ENCODE measurements at places on chromosomes 12 and 14.

- peak; percentile 55 for DNase-seq
Observed at GRCh38 chr12:6285063-6285477, 25.4 kb upstream of the PLEKHG6 start.

- no peak for DNase-seq
Observed at GRCh38 chr12:5480218-5480937, 48.5 kb downstream of the NTF3 start.

DNA sequence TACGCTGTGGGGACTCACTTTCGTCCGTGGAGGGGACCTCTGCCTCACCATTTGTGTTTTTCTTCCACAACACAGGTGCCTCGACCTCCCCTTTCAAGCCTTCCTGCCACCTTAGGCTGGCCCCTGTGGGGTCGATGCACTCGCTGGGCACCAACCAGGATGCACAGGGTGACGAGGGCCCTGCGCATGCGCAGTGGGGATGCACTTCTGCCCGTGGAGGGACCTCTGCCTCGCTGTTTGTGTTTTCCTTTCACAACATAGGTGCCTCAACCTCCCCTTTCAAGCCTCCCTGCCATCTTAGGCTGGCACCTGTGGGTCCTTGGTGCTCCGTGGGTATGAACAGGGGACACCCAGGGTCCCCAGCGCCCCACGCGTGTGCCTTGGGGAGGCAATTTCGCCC, 356.8 kb downstream of the ALG10 start:
- DNase-seq = no peak

- DNase-seq = no peak
Observed at GRCh38 chr12:44034906-44035305, 199.0 kb downstream of the TMEM117 start.

GRCh38 chr12:90216815-90217214, 508.2 kb upstream of the ATP2B1 start:
- no peak for DNase-seq

GRCh38 chr14:95489214-95490137, 27.0 kb downstream of the SYNE3 start:
- no peak for DNase-seq

GRCh38 chr12:94982456-94982855, 21.0 kb downstream of the NDUFA12 start:
- no peak for DNase-seq

- DNase-seq = no peak
Observed at GRCh38 chr12:26268841-26269561, 73.6 kb downstream of the SSPN start.

- DNase-seq = peak; percentile 78
Observed at GRCh38 chr12:122980183-122981035, at the start of gene ARL6IP4. ARL6IP4 (plus strand) TSS chr12:122980681; CDS start chr12:122981140, 459 bp downstream.

DNA sequence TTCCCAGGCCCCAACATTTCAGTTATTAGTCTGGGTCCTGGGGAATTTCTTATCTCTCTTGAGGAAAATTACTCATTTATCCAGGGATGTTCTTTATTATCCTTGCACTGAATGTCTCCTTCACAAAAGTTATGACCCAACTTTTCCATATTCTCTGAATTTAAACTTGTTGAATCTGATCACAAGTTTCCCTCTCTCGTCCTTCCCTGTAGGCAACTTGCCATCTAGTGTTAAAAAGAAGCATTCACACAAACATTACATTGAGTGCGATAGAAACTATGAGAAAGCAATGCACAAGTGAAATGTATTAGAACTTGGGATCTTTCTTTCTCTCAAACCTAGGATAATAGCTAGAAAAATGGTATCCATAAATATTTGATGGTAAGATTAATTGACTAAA, 608.4 kb downstream of the FSCB start:
- DNase-seq = no peak

DNA sequence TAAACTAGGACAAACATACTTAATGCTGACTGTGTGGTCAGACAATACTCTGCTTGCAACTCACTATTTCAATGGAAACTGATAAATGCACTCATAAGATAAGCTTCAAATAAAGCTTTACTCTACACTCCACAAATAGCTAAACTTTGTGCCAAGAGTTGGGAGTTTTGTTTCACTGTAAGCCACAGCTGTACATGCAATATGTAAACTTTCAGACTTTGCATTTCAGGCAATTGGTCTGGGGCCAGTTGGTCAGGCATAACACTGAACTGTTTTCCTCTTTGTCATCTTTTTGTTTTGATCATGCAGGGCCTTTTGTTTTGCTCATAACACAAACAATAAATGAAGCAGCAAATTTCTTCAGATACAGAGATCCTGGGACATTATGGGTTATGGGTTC, 426.2 kb downstream of the IPO8 start:
- no peak for DNase-seq

DNA sequence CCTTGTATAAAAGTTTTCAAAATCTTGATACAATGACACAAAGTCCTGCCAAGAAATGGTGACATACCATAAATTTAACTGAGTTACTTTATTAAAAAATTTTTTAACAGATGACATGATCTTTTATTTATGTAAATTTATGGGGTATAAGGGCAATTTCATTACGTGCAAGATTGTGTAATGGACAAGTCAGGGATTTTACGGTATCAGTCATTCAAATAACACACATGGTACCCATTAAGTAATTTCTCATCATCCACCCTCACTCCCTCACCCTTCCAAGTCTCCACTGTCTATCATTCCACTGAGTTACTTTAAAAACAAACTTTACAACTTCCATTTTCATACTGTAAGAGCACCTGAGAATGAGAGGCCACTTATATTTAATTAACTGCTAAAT, 37.4 kb downstream of the SPTLC2 start:
- no peak for DNase-seq

DNA sequence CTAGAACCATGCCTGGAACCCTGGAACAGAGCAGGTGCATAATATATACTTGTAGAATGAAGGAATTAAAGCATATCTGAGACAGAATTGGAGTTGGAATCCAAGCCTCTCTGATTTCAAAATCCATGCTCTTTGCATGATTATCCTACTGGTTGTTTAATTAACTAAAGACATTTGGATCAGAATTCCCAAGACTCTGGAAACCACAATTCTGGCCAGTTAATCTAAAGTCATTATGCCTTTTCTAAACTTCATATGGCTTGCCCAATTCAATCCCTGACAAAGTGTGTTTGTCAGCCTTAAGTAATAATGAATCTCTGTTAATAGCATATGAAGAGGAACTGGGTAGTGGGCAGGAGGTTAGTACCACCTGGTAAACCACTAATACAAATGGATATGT, 422.6 kb downstream of the ATP23 start:
- no peak for DNase-seq

DNA sequence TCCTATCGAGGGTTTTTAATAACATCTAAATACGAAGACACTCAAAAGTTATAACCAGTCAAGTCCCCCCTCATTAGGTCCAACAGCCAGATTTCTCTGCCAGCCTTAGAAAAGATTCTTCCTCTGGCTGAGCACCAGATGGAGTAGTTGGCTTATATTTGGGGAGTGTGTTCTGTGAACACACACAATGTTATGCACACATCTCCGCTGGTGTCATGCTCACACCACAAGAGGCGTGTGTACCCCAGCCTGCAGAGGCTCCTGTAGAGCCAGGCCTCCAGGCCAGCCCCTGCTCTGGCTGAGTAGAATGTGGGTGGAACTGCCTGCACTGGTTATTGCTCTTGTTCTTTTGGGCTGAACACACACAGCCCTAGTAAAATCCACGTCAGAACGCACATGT, 64.0 kb downstream of the PIWIL1 start:
- no peak for DNase-seq

- DNase-seq = peak; percentile 43
Observed at GRCh38 chr12:30646821-30647220, 48.8 kb downstream of the IPO8 start.

- no peak for DNase-seq
Observed at GRCh38 chr12:15982071-15982470, 70.9 kb downstream of the DERA start.

DNA sequence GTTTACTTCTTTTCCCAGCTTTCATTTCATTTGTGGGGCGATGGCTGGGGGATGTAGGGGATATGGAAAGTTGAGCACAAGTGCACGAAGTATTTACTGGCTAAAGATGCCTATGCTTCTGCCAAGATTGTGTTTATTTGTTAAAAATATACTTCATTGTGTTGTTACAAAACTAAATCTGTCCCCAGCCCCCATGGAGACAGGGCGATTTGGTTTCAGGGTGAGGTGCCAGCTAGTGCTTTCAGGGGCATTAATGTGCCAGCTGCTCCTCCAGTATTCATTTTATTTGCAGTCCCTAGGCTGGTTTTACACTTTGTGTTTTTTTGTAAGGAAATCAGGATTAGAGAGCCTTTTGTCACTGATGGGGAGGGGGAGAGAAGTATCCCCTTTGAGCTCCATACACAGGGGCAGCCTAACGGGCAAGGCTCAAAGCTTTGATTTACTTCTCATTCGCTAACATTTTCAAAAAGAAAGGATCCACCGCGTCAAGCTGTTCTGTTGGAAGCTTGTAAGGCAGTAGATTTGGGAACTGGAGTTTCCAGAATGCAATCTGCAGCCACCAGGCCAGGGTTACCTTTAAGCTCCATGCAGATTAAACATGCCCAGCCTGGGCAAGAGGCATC, 198.7 kb upstream of the PLEKHG7 start:
- DNase-seq = no peak

DNA sequence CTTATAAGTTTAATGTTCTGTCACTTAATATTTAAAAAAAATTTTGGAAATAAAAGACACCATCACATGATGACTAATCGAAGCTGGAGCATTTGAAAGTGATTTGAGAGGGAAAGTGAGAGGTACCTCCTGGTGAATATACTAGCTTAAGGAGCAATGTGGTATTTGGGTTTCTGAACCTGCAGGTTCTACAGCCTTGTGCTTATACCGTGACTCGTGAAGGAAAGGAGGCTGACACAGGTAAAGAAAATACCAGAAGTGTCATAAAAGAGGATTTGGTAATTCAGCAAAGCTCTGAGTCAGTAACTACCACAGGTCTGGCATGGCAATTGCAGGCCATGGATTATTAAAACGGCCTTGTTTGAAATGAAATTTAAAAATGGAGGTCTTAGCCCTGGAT, 151.0 kb downstream of the SLC38A4 start:
- DNase-seq = no peak

DNA sequence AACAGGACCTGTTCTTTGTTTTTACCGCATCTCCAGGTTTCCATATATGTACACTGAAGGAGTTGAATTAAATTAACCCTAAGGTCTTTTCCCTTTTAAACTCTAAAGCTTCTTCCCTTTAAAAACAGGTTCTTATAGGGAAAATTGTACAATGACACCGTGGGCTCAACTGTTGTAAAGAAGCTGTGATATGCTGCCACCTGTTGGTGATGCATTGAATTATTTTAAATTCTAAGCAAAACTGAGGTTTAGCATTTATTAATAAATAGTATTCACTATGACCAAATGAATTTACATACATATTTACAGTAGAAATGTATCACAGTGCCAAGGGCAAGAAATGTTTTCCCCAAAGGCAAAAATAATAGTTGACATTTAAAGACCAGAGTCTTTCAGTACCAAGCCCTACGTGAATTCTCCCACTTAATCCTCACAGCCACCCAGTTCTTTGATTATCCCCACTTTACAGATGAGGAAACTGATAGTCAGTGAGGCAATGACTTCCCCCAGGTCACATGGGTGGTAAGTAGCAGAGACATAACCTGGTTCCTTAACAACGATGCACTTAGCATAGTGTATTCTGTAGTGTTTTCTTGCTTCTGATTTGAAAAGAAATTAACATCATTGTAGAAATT, 35.7 kb upstream of the TMEM263 start:
- peak; percentile 51 for DNase-seq

- no peak for DNase-seq
Observed at GRCh38 chr12:5447320-5447719, 15.4 kb downstream of the NTF3 start.

DNA sequence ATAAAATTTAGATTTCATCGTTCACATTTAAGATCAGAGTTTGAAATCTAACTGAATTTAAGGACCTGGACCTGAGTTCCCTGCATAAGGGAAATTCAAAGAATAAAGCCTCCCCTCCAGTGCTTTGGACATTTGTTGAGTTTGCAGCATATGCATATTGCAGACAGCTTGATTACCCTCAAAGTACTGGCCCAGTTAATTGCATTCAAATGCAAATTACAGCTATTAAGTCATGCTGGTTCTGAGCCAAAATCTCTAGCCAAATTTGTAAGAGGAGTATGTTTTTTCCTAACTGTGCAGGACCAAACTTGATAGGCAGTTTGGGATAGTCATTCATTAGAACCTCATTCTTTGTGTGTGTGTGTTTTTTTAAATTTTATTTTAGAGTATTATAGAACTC, 9.1 kb upstream of the KIF21A start:
- DNase-seq = no peak

GRCh38 chr14:76694106-76694505, 67.2 kb upstream of the VASH1 start:
- DNase-seq = no peak

Measured in dermis microvascular lymphatic vessel endothelial cell (primary cell).